ENCODE measurements at places on chromosomes 2 and 18. TPM values are rescaled to one million over a fixed set of nuclear protein-coding genes. Genes with fewer than 3 reads are reported as not detected.

- DNase-seq, result no peak
Observed at GRCh38 chr18:61735564-61736102, 157.2 kb downstream of the RNF152 start.

DNA sequence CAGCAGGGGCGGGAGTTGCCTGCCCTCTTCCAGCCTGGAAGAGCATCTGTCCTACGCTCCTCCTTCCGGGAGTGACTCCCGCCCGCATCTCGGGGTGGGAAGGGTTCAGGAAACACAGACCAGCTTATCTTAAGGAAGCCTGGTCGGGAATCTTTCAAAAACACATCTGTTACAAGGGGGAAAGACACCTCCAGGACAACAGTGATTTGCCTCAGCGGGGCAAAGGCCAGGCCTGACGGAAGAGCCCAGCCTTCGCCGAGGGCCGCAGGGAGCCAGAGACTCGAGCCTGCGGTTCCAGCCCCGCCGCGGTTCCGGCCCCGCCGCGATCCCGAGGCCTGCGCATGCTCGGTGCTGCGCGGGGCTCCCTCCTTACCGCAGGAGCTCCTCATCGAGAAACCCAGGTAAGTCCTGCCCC is 38.1 kb upstream of the TGIF1 start:
- DNase-seq, result peak; percentile 23

DNA sequence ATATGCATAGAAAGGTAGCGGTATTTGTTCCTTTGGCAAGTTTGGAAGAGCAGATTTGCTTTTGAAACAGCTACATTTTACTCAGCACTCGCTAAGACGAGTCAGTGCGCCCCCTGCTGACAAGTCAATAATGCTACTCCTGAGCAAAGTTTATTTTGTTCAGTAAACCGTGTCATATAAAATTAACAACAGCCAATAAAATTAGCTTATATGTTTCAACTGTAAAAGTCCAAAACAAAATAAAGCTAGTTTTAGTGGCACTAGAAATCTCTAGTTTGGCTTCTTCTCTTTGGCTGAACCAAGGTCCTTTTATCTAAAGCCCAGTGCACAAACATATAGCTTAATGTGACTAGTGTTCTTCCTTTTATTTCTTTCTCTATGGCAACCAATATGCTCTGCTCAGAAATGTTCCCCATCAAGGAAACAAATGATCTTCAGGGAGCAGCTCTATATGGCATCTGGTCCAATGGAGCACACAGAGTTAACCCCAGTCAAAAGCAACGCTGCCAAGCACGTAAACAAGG is 4.2 kb upstream of the POU3F3 start:
- peak; percentile 73 for DNase-seq

Gene TSGA10
- total RNA-seq, result 1.7 TPM

- peak; percentile 87 for DNase-seq
Observed at GRCh38 chr2:120576509-120577474, 158.9 kb upstream of the GLI2 start.
